T-helper 17 cell (primary cell): ENCODE measurements at places on chromosomes 5 and 9. TPM values are rescaled to one million over a fixed set of nuclear protein-coding genes. Genes with fewer than 3 reads are reported as not detected.

DNA sequence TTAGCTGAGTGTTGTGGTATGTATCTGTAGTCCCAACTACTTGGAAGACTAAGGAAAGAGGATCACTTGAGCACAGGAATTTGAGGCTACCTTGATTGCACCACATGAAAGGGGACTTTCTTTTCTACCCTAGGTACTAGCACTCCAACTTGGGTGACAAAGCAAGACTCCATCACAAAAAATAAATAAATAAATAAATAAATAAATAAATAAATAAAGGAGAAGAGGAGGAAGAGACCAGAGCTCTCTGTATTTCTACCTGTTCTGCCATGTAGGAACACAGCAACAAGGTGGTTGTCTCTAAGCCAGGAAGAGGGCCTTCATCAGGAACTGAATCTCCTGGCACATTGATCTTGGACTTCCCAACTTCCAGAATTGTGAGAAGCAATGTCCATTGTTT is 118.6 kb downstream of the HMHB1 start:
- no peak overlapping the region for H3K27ac ChIP-seq
- no peak overlapping the region for H3K4me3 ChIP-seq
- H3K36me3 ChIP-seq: peaks cover 2% of the 10 kb centered on the region
- DNase-seq: no peak

DNA sequence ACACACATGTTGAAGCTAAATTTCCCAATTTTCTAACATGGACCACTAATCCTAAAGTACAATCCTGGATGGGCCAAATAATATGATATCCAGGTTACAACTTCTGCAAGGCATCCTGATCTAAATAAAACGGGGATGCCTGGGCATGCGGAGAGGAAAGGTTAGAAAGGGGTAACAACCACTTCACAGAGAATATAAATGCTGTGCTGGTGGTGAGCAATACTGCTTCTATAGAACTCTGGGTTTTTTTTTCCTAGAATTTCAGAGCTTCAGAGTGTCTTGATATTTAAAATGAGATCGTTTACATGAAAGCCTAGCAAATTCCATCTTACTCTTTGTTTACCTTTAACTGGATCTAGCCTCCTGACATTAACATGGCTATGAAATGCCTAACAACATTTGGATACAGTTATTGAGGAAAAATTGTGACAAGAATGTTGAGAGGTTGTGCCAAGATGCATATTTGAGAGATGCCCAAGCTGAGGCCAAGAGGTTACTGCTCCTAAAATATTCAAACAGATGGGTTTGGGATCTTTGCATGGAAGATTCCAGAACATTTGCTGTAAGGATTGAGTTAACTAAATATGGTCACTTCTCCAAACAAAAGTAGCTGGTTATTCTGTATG is 22.4 kb downstream of the TNFAIP8 start:
- H3K27ac ChIP-seq: peak overlapping the region; percentile 72
- peaks cover 43% of the 10 kb centered on the region for H3K4me1 ChIP-seq
- no peak for DNase-seq
- H3K27me3 ChIP-seq: no peaks in the 10 kb centered on the region

Gene CCDC69
- total RNA-seq: 82.5 TPM

Gene PPP2R2B
- total RNA-seq: 6.9 TPM

DNA sequence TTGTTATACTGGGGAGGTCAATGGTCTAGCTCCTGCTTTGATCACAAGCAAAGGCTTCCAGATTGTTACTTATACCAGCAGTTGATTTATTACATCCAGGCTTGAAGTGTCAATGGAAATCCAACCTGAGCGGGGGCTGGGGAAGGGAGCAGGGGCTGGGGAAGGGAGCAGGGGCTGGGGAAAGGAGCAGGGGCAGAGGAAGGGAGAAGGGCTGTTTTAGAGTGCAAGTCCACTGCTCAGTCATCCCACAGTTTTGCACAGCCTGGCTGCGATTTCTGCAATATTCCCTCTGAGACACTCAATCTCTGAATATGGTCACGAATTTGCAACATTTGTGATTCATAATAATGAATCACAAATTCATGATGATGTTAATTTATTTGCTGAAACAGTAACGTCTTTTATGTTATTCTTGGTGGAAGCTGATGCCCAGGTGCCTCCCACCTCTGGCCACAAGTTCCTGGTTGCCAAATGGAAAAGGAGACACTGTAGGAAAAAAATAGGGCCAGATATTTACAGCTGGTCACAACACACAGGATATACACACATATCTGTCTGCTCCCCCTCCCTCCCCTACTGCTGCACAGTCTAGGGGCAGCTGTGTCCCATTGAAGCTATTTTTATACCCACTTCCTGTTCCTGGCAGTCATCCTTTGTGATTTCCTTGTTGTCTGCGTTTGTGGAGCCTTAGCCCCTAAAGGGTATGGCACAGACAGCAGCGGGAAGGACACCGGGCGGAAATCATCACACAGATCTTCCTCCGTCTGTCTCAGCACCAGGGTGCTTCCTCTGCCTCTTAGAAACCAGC is 325.1 kb downstream of the GADD45G start:
- peaks cover 4% of the 10 kb centered on the region for H3K36me3 ChIP-seq
- H3K4me1 ChIP-seq: peaks cover 5% of the 10 kb centered on the region
- H3K27me3 ChIP-seq: peaks cover 66% of the 10 kb centered on the region
- H3K27ac ChIP-seq: no peak overlapping the region
- no peak overlapping the region for H3K4me3 ChIP-seq

Gene SLC45A2
- total RNA-seq: not detected

Gene PCDHA12
- total RNA-seq: not detected

DNA sequence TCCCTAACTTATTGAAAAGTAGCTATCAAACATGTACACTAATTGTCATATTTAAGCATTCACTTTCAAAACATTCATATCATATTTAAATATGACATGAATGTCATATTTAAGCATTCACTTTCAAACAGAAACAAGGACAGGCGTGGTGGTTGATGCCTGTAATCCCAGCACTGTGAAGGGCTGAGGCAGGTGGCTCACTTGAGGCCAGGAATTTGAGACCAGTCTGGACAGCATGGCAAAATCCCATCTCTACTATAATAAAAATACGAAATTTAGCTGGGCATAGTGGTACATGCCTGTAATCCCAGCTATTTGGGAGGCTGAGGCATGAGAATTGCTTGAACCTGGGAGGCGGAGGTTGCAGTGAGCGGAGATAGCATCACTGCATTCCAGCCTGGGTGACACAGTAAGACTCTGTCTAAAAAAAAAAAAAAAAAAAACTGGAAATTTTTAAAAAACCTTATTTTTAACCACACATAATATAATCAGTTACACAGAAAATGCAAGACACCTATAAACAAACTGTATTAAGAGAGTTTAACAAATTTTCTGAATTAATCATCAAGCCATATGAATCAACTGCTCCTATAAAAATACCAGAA is 88.1 kb downstream of the LPAR1 start:
- no peaks in the 10 kb centered on the region for H3K27me3 ChIP-seq
- H3K4me3 ChIP-seq: no peak overlapping the region
- no peaks in the 10 kb centered on the region for H3K4me1 ChIP-seq
- DNase-seq: no peak
- no peak overlapping the region for H3K27ac ChIP-seq

GRCh38 chr9:23779220-23779619 is 46.8 kb downstream of the ELAVL2 start:
- no peaks in the 10 kb centered on the region for H3K36me3 ChIP-seq
- no peaks in the 10 kb centered on the region for H3K4me1 ChIP-seq
- DNase-seq: no peak

Gene SPATA31E1
- not detected for total RNA-seq

DNA sequence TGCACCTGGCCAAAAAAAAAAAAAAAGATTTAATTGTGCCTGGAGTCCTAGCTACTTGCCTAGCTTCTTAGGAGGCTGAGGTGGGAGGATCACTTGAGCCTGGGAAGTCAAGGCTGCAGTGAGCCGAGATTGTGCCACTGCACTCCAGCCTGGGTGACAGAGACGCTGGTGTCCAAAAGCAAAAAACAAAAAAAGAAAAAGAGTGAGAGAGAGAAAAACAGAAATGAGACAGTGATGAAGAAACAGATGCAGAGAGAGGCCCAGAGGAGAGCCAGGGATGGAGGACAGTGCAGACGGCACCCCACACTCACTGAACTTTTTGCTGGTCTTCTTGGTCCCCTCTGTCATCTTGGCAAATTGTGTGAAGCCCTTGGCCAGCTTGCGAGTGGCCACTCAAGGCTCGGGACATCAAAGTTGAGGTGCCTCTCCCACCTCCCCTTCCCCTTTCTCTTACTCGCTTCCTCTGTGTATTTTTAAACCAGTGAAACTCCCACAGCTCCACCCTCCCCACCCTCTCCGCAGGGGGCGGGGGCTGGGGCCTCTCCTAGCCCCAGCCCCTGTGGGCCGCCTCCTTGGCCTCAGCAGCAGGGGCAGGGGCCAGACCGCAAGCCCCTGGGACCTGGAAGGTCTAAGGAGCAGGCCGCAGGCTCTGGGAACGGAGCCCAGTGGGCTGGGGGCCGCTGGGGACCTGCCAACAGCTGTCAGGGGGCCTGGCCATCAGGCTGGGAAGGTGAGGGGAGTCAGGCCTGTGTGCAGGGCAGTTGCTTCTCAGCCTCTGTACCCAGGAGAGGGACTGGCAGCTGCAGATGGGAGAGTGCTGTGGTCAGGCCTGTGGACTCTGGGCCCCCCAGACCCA is at the start of gene SH2D3C:
Gene SH2D3C, minus strand, starts transcription at position 387 of the 856 bp plus-strand sequence. Its CDS starts 39 bp downstream, at position 348.
- peak within 1 kb of the TSS; percentile 95 for H3K27ac ChIP-seq
- DNase-seq: no peak
- H3K4me1 ChIP-seq: peaks cover 38% of the 10 kb centered on the region
- H3K36me3 ChIP-seq: peaks cover 7% of the 10 kb centered on the region

- no peak overlapping the region for H3K4me3 ChIP-seq
- H3K4me1 ChIP-seq: no peaks in the 10 kb centered on the region
- no peak for DNase-seq
- H3K36me3 ChIP-seq: no peaks in the 10 kb centered on the region
- H3K27me3 ChIP-seq: no peaks in the 10 kb centered on the region
- H3K27ac ChIP-seq: no peak overlapping the region
These were observed 1953.1 kb upstream of the CDH6 start for GRCh38 chr5:29240379-29240778.

DNA sequence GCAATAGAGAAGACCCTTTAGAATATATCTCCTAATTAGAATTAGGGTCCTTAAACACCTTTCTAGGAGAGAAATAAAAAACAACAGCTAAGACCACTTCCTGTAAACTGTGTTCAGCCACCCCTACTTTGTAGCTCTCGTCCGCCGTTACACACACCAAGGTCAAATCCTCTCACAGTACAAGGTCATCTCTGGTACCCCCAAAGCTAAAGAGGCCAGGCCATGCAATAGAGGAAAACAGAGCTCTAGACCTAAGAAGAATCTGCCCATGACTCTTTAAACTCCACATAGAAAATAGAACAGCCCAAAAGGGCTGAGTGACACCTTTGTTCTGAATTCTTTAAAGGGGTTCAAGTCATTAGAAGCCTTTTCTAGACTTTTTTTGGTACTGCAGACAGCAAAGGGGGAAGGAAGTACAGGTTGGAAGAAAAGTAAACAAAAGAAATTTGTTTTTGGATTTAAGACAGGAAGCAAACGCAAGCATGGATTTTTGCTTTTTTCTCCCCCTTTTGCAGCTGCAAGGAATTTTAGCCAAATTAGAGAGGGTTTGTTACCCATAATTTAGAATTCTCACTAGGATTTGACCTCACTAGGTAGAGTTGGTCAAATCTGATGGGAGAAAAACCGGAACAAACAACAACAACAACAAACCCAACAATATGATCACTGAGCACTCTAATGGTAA is 13.4 kb upstream of the FANCC start:
- H3K36me3 ChIP-seq: peaks cover 2% of the 10 kb centered on the region
- peaks cover 27% of the 10 kb centered on the region for H3K27me3 ChIP-seq
- H3K4me1 ChIP-seq: no peaks in the 10 kb centered on the region
- H3K4me3 ChIP-seq: no peak overlapping the region

- DNase-seq: no peak
- no peaks in the 10 kb centered on the region for H3K36me3 ChIP-seq
- H3K4me3 ChIP-seq: no peak overlapping the region
- peaks cover 20% of the 10 kb centered on the region for H3K27me3 ChIP-seq
- peaks cover 2% of the 10 kb centered on the region for H3K4me1 ChIP-seq
- no peak overlapping the region for H3K27ac ChIP-seq
These were observed 98.3 kb upstream of the PRRC1 start for GRCh38 chr5:127418974-127419682.

Gene QRFP
- not detected for total RNA-seq

- H3K27ac ChIP-seq: no peak overlapping the region
- DNase-seq: no peak
- H3K4me1 ChIP-seq: no peaks in the 10 kb centered on the region
- H3K4me3 ChIP-seq: no peak overlapping the region
- no peaks in the 10 kb centered on the region for H3K36me3 ChIP-seq
- no peaks in the 10 kb centered on the region for H3K27me3 ChIP-seq
These were observed 267.3 kb downstream of the IRX1 start for GRCh38 chr5:3862906-3863305.

Gene IL4
- total RNA-seq: not detected

DNA sequence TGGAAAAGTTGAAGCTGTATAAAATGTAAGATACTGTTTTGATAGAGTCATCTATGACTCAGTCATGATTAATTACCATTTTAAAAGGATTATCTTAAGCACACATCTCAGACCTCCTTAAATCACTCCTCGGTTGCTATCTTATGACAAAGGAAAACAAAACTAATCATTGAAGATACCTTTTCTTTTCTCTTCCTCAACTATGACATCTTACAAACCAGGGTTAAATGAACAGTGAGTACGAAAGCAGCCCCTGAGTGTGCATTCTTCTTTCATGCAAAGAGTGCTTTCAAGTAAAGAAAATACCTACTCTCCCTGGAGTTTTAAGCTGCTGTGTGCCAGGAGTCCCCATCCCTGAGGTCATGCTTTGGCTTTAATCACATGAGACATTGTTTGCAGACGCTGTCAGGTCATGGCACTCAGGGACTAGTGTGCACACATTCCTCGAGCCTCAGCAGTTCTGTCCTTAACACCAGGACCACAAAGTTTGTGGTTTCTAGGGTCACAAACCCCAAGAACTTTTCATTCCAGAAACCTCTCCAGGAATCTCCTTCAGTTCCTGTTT is 86.7 kb upstream of the ICE1 start:
- no peak for DNase-seq
- no peak overlapping the region for H3K4me3 ChIP-seq
- H3K27ac ChIP-seq: no peak overlapping the region
- H3K27me3 ChIP-seq: peaks cover 7% of the 10 kb centered on the region
- H3K4me1 ChIP-seq: no peaks in the 10 kb centered on the region

- H3K36me3 ChIP-seq: peaks cover 3% of the 10 kb centered on the region
- no peak overlapping the region for H3K27ac ChIP-seq
- peaks cover 2% of the 10 kb centered on the region for H3K4me1 ChIP-seq
- H3K4me3 ChIP-seq: no peak overlapping the region
- H3K27me3 ChIP-seq: peaks cover 25% of the 10 kb centered on the region
- no peak for DNase-seq
These were observed 5.7 kb downstream of the SLC6A3 start for GRCh38 chr5:1439388-1440097.

Gene ADRA1B
- total RNA-seq: not detected

DNA sequence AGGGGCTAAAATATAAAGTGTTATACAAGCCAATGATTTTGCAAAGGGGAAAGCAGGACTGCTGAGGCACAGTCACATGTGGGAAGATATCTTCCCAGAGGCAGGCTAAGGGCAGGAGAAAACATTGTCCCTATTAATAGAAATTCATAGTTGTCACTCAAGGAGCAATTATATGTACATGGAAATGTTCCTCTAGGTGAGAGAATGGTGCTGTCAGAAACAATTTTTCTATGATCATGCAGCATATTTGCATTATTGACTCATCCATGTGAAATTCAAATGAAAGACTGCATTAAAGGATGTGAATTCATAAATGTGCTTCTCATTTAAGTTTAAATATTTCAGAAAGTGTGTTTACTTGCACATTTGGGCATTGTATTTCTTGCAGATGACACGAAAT is 775.9 kb upstream of the CDH9 start:
- H3K36me3 ChIP-seq: no peaks in the 10 kb centered on the region
- no peak overlapping the region for H3K27ac ChIP-seq
- no peak overlapping the region for H3K4me3 ChIP-seq
- DNase-seq: no peak
- H3K4me1 ChIP-seq: no peaks in the 10 kb centered on the region
- no peaks in the 10 kb centered on the region for H3K27me3 ChIP-seq
